Osteoblast (primary cell): ENCODE measurements at places on chromosomes 3 and 15.

DNA sequence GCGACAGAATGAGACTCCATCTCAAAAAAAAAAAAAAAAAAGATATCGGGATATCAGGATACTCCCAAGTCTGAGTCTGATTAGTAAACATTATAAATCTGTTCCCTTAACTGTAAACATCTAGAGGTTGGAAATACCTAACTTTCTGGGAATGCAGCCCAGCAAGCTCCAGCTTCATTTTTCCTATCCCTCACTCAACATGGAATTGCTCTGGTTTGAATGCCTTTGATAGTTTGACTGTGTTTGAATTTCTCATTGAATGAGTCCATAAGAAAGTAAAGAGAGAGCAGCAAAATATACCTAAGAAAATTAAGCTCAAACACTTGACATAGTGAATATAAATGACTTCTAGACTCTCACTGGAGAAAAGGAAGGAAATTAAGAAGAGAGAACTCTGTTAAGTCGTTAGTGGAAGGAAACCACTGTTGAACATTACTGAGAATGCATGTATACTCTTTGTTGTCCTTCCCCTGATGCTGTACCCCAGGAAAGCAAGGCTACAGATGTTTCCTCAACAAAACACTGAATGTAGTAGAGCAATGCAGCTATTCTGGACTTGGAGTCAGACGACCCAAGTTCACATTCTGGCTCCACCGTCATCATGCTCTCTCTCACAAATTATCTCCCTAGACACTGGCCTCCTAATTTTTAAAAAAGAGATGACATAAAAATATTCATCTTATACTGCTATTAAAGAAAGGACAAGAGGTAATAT, 62.4 kb downstream of the CD200 start:
- no peak overlapping the region for H3K4me3 ChIP-seq
- no peak for DNase-seq
- no peaks in the 10 kb centered on the region for H3K27me3 ChIP-seq
- H3K36me3 ChIP-seq, result no peaks in the 10 kb centered on the region
- H3K4me1 ChIP-seq, result peaks cover 16% of the 10 kb centered on the region

- no peaks in the 10 kb centered on the region for H3K27me3 ChIP-seq
- no peak for DNase-seq
- H3K36me3 ChIP-seq, result no peaks in the 10 kb centered on the region
- H3K4me1 ChIP-seq, result peaks cover 15% of the 10 kb centered on the region
Observed at GRCh38 chr3:59545374-59545773, 495.5 kb upstream of the CFAP20DC start.

DNA sequence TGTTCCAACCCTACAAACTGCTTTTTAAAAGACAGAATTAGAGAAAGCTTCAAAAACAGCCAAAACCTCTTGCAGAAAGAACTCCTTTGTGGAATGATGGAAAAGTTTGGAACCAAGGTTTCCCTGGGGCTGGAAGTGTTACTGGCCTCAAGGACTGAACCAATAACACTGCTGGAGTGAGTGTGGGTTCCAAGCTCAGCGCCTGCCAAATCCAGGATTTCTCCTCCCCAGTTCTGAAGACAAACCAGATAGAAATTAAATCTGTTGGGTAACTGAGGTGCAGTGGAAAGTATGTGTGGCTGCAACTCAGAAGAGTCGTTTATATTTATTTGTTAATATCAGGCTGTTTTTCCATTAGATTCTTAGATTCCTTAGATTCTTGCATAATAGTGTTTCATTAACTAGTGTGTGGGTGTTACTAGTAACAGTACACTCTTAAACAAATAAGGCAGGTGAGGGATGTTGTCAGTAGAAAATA, 66.5 kb upstream of the FNDC3B start:
- peaks cover 48% of the 10 kb centered on the region for H3K4me1 ChIP-seq
- no peak overlapping the region for H3K27ac ChIP-seq

- DNase-seq, result no peak
- peak overlapping the region; percentile 77 for H3K27ac ChIP-seq
- H3K4me3 ChIP-seq, result no peak overlapping the region
- H3K4me1 ChIP-seq, result peaks cover 56% of the 10 kb centered on the region
- H3K27me3 ChIP-seq, result no peaks in the 10 kb centered on the region
Observed at GRCh38 chr3:70989174-70989573, 594.4 kb downstream of the FOXP1 start.

GRCh38 chr3:55604402-55604801, 117.3 kb upstream of the WNT5A start:
- H3K4me3 ChIP-seq, result no peak overlapping the region
- H3K27me3 ChIP-seq, result no peaks in the 10 kb centered on the region
- no peak overlapping the region for H3K27ac ChIP-seq
- no peak for DNase-seq
- no peaks in the 10 kb centered on the region for H3K36me3 ChIP-seq
